ENCODE measurements at places on chromosomes 7 and 10.
A peak's percentile ranks its signal among the peaks of the same experiment; 100 is the strongest.

DNA sequence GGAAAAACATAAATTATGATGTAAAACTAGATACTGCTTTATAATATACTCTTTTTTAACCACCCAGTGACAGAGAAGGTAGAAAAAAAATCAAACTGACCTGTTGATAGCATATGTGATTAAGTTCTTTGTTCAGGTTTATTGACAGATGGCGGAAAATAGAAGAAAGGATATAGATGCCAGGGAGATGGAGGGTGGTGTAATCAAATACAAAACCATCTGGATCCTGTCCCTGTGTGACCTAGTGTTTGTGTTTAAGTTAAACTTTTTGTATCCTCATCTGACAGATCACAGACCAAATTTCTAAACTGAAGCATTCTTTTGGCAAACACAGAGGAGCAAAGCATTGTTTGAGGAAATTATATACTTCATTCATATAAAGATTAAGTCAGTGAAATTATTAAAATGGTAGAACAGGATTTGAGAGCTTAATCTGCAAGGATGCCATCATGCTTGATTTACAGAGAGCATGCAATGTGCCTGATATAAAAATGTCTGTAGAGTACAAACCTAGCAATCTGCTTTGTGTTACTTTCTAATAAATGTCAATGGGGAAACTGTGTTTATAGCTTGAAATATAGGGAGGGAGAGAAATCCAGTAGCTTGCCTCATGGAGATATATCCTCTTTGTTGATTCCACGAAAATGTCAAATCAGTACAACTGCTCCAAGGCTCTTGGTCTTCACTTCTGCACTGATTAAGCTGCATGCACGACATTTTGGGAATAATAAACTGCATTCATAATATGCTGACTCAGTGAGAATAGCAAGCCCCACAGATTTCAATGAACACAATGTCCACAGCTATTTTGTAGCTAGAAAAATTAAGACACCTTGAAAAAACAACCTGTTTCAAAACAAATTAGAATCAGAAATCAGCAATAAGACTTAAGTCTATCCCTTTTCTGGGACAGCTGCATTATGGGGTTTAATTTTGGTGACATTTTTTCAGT is 39.0 kb downstream of the SEM1 start:
- no peak for DNase-seq

DNA sequence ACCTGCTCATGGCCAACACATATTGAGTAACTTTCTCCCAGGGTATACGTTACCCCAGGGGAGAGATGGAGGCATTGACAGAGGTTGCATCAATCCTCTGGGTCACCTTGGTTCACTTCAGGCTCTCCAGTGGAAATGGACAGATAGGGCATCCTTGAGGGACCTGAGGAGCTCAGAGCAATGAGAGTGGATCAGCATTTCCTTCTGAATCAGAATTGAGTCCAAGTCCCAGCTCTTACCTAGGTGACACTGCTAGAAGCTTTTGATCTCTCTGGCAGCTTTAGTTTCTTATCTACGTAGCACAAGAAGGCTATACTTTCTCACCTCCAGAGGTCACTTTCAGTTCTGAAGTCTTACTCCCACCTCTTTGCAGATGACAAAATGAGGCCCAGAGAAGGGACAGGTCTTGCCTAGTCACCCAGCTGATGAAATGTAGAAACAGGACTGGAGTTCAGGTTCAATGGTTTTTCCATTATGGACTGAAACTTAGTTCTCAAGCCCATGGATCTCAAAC is 35.2 kb downstream of the PANK1 start:
- DNase-seq: no peak

DNA sequence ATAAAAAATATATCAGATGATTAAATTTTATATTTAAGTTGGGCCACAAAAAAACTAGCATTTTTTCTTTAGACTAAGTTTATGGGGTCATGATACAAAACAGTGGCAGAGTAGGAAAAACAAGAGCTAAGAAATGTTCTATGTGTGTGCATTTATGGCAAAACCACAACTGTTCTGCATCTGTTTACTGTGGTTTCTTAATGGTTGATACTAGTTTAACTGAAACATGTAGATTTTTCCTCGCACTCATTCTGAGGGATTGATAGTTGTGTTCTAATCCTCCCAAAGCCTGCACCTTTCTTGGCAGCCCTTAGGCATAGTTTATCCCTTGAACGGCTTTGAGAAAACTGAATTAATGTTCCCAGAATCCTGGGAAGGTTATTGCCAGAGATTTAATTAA is 66.6 kb upstream of the PHYHIPL start:
- DNase-seq: no peak

DNA sequence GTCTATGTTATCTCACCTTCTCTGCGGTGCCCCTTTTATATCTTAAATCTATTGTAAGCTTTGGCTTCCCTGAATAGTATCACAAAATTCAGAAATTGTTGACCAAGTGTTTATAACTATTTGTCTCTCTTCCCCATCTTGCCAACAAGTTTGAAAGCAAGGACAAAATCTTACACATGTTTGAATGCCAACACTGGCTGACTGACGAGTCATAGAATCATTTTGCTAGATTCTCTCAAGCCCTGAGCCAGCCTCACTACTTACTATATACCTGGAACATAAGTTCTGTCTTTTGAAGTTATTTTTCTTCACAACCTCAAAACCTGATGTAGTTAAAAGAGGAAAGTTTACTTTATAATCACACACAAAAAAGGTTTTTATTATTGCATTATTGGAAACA is 700.7 kb downstream of the PHTF2 start:
- DNase-seq: no peak

- no peak for DNase-seq
Observed at GRCh38 chr7:76071316-76072242, 23.7 kb downstream of the MDH2 start.

DNA sequence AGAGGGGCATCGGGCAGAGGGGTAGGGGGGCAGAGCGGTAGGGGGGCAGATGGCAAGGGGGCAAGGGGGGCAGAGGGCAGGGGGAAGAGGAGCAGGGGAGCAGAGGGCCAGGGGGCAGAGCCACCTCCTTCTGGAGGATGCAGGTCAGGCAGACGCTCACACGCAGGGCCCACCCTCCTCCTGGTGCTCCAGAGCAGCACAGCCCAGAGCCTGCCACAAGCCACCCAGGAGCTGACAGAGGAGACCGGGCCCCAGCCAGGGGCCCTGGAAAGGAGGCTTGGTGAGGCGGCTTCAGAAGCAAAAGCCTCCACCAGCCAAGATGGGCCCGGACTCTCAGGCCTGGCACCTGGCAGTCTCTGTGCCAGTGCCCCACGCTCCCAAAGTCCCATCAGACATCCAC is 13.1 kb downstream of the MAD1L1 start:
- no peak for DNase-seq

- DNase-seq: no peak
Observed at GRCh38 chr7:94391726-94392392, 2.8 kb upstream of the COL1A2 start.

GRCh38 chr7:40311307-40311706 is 176.5 kb downstream of the SUGCT start:
- DNase-seq: no peak

DNA sequence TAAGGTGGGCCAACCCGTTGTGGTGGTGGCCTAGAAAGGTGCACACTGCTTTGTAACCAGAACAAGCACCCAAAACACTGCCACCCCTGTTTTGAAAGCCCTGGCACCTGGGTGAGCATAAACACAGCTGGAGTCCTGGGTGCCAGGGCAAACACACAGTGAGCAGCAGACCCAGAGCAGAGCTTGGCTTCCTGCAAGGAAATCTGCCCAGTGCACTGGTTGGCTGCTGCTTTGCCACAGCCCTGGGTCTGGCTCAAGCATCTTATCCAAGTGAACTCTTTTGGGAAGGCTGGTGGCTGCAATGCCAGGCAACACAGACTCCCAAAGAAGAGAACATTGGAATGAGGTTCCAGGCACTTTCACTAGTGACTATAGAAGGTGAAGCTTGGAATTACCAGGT is 145.5 kb upstream of the PDE1C start:
- DNase-seq: no peak

- DNase-seq: no peak
Observed at GRCh38 chr7:100374601-100375000, 1.3 kb downstream of the PILRA start.

- DNase-seq: no peak
Observed at GRCh38 chr7:155871211-155871610, 58.9 kb upstream of the SHH start.

GRCh38 chr10:94115725-94116124 is 122.0 kb downstream of the PLCE1 start:
- DNase-seq: no peak

- DNase-seq: no peak
Observed at GRCh38 chr7:79361214-79361613, 92.3 kb downstream of the MAGI2 start.

- peak; percentile 46 for DNase-seq
Observed at GRCh38 chr7:155490697-155491628, 33.0 kb downstream of the EN2 start.

- DNase-seq: no peak
Observed at GRCh38 chr7:94174956-94175355, 170.8 kb upstream of the BET1 start.

GRCh38 chr7:135079068-135079467 is 68.8 kb upstream of the TMEM140 start:
- no peak for DNase-seq
